Activated T-helper 1 cell treated with Interleukin-2 at 50 U/mL for 16 hours (primary cell): ENCODE measurements at places on chromosomes 6 and 20.

- no peak for DNase-seq
These were observed 1.5 kb upstream of the SLC26A8 start for GRCh38 chr6:36025932-36026327.

DNA sequence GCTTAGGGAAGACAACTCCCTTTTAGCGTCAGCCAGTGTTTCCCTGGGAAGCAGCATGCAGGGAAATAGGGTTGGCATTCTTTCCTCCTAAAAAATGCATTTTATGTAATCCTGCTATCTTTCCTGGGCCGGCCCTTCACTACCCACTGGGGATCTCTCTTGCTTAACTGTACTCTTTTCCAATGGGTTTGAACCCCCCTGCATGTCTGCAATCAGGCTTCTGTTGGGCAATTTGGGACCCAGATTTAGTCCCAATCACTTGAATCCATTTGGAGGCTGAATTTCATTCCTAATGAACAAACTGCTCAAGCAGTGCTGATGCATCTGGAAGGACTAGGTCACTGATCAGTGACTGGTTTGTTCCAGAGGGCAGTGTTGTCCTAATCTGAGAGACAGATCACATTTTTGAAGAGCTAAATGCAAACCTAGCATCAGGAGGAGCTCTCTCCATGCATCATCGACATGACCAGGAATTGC is 152.0 kb downstream of the TSHZ2 start:
- DNase-seq: no peak

DNA sequence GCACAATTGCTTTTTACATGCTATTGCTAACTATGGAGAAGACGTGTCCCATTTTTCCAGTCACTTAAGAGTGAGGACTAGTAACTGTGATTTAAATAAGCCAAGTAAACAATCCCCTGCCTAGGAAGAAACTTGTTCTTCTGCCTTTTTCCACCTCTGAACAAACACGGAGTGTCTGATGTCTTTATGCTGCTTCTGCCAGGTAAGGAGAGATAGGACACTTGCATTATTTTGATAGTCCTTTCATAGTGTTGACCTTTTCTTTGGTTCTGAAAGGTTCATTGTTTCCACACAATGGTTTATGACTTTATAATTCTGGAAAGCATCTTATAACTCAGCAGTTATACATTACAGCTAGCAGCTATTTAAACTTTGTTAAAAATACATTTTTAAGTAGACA is 8.4 kb downstream of the LRP11 start:
- no peak for DNase-seq

DNA sequence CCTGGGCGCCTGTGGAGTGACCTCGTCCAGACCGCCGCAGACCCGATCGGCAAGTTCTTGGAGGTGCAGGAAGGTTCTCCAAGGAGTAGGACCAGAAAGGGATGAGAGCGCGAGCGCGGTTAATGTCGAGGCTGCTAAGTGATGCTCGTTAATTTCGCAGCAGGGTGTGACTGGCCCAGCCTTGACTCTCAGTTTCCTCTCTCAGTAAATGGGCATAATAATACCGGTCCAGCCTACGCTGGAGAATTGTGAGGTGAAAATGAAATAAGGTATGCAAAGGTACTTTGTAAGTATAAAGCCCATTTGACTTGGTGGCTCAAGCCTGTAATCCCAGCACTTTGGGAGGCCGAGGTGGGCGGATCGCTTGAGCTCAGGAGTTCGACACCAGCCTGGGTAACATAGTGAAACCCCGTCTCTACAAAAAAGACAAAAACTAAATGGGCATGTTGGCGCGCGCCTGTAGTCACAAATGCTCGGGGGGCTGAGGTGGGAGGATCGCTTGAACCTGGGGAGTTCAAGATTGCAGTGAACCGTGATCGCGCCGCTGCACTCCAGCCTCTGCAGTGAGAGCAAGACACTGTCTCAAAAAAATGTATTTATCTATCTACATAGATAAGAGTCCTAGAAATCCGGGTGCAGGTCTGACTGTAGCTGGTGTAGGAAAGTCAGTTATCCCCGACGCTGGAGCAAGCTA is 634 bp upstream of the BTBD9 start:
- no peak for DNase-seq

GRCh38 chr20:62303340-62304226 is 786 bp downstream of the ADRM1 start:
- no peak for DNase-seq

DNA sequence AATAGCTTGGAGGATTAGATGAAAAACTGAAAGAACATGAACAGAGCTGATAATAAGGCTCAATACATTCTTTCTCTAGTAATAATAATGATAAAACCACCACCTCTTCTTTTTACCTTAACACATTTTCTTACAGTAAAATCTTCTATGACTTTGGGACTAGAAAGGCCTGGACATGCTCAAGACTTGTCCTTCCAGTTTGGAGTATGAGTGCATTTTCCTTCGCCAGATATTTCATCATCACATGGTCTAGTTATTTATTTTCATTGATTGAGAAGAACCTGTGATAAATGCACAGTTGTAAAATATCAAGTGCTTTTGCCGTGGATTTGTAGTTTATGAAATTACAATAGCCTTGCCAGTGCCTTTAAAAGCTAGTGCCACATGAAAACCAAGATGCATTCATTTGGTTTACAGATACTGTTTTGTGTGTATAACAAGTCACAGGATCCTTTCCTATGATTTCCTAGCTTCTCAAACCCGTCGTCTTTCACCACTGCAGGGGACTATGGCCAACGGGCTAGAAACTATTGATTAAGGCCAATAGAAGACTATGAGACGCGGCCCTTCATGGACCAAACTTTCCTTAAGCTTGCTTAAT is 200.2 kb upstream of the ZNF217 start:
- no peak for DNase-seq

DNA sequence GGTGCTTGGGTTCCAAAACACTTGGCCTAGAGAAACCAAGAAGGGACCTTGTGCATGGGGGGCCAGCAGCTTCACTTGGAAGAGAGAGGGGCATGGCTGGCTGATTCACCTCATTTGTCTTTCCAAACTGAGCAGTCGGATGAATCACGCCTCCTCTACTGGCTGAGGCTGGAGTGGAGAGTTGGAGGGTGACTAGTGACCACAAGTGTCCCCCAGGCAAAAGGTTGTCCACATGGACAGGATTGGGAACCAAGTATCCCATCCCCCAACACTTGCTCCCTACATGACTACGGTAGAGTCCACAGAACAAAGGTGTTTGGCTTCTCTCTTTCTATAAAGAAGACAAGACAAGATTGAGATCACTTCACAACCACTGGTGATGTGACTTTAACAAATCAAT is 875.6 kb downstream of the QKI start:
- no peak for DNase-seq

DNA sequence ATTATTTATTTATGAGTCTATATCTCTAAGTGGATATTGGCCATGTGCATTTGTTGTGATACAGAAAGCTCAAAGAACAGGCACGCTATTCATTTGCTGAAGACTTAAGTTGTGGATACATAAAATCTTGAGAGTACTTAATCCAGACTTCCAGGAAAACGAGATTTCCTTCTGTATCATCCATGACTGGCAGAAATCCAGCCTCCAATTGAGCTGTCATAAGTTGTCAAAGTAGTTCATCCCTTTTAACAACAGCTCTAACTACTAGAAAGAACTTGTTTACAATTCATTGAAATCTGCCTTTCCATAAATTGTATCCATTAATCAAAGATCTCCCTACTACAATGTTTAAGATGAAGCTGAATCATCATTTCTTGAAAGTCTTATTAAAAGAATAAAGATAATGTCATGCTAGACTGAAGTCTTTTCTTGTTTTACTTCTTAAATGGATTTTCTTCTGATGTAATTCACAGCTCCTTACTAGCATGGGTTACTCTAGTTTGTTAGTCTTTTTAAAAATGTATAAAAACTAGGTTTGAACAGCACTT is 447.3 kb upstream of the CITED2 start:
- DNase-seq: no peak
